ENCODE measurements at places on chromosomes 2 and 18. TPM values are rescaled to one million over a fixed set of nuclear protein-coding genes. Genes with fewer than 3 reads are reported as not detected.
A peak's percentile ranks its signal among the peaks of the same experiment; 100 is the strongest.

GRCh38 chr2:2715036-2715818 is 384.2 kb upstream of the MYT1L start:
- no peaks in the 10 kb centered on the region for H3K4me1 ChIP-seq
- no peaks in the 10 kb centered on the region for H3K27me3 ChIP-seq
- no peaks in the 10 kb centered on the region for H3K36me3 ChIP-seq

DNA sequence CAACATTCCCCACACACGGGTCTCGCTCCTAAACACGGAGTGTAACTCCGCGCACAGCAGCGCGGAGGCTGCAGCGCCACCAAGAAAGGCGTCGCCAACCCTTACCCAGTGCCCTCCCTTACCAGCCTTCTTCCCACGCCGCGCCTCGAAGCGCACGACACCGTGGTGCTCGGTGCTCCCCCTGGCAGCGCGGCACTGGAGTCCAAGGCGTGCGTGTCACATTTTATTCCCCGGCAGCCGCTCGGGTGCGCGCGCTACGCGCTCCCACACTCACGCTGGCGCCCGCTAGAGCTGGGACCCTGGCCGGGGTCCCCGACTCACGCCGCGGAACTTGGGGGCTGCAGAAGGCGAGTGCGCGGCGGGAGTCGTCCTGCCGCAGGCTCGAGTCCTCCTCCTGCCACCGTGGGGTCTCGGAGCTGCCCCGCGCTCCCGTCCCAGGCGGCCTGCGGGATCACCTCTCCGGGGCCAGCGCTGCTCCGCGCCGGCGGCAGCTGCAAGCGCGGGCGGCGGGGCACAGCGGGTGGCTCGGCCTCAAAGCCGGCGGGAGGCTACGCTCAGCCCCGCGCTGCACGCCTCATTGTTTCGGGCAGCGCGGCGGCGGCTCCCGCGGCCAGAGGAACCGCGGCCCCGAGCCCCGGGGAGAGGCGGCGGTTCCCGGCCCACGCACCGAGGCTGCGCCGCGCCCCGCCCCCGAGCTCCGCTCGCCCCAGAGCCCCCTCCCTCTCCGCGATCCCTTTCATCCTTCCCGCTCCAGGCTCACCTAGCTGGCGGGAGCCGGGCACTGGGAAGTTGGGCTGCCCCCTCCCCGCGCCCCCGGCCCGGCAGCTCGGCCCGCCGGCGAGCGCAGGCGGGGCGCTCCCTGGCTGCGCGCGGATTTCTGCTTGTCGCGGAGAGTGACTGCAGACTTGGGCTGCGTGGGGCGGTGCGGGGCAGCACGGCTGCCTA is at the start of gene ST6GAL2:
TSS of gene ST6GAL2 (minus strand) at position 197 of the 945 bp plus-strand sequence. CDS start 42,190 bp downstream, outside the sequence.
- H3K36me3 ChIP-seq = no peaks in the 10 kb centered on the region
- H3K4me1 ChIP-seq = no peaks in the 10 kb centered on the region
- H3K4me3 ChIP-seq = peak within 1 kb of the TSS; percentile 65

GRCh38 chr18:22434973-22435608 is 17.4 kb upstream of the CTAGE1 start:
- no peaks in the 10 kb centered on the region for H3K36me3 ChIP-seq
- peak overlapping the region; percentile 15 for H3K4me3 ChIP-seq
- peaks cover 35% of the 10 kb centered on the region for H3K4me1 ChIP-seq
- no peaks in the 10 kb centered on the region for H3K27me3 ChIP-seq
- H3K27ac ChIP-seq = peak overlapping the region; percentile 81

DNA sequence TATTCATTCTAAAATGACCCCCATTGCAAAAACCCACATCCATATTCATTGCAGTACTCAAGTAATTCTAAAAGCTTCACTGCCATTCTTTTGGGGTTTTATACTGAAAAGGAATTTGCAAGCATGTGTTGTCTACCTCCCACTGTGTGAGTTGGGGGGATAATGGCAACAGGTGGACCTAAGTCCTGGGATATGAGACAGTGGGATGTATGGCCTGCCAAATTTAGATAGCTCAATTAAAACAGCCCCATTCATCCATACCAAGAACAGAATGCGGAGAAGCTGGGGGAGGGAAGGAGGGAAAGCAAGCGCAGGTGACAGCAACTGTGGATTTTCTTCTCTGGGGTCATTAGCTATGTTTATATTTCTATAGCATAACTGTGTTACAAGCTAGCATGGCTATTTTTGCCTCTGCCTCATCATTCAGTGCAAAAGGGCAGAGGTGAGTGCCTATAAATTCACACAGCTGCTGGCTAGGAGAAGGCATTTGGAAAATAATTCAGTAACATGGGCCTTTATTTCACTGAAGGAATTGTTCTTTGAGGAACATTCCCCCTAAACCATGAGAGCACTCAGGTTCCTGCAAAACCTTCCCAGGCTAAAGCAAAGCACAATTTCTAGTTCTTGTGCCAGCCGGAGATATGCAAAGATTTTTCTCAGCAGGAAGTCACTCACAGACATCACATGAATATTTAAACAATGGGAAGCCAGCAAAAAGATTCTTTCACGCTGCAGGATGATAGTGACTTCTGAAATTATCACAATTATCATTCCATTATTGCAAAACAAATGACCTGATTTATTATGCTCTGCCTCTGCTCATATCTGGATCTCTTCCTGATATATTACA is 393.9 kb upstream of the ACVR2A start:
- no peaks in the 10 kb centered on the region for H3K36me3 ChIP-seq
- H3K4me1 ChIP-seq = no peaks in the 10 kb centered on the region
- H3K27me3 ChIP-seq = no peaks in the 10 kb centered on the region
- H3K27ac ChIP-seq = no peak overlapping the region
- no peak overlapping the region for H3K4me3 ChIP-seq

GRCh38 chr2:240868286-240869108 is at the start of gene AGXT:
Gene AGXT, plus strand, starts transcription at chr2:240868824. Its CDS starts 42 bp downstream, at chr2:240868866.
- no peaks in the 10 kb centered on the region for H3K36me3 ChIP-seq
- no peak for DNase-seq
- no peaks in the 10 kb centered on the region for H3K4me1 ChIP-seq
- peaks cover 7% of the 10 kb centered on the region for H3K27me3 ChIP-seq

DNA sequence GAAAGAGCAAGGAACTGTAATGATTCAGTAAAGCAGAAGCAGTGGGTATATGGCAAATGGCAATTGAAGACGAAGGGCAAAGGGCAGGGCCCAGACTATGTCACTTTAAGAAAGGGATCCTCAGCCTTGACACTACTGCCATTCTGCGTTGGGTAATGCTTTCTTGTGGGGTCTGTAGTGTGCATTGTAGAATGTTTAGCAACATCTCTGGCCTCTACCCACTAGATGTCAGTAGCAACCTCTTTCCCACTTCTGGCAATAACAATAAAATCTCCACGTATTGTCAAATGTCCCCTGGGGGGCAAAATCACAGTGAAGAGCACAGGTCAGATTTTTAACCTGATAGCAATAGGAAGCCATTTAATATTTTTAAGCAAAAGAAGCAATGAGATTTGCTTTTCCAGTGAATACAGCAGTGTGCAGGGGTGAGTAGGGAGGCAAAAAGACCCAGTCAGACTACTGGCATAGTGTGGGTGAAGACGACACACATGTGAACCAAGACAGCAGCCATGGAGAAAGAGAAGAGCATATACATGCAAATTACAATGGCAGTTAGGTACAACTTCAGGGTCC is 209.5 kb downstream of the DYM start:
- no peak overlapping the region for H3K4me3 ChIP-seq
- peaks cover 17% of the 10 kb centered on the region for H3K4me1 ChIP-seq
- no peaks in the 10 kb centered on the region for H3K27me3 ChIP-seq
- DNase-seq = no peak
- H3K36me3 ChIP-seq = no peaks in the 10 kb centered on the region

GRCh38 chr2:95025406-95026319 is at the start of gene MAL:
Gene MAL, plus strand, starts transcription at chr2:95025708. Its CDS starts 85 bp downstream, at chr2:95025793.
- H3K4me1 ChIP-seq = no peaks in the 10 kb centered on the region
- DNase-seq = no peak
- peak within 1 kb of the TSS; percentile 10 for H3K4me3 ChIP-seq
- no peak within 1 kb of the TSS for H3K27ac ChIP-seq
- peaks cover 49% of the 10 kb centered on the region for H3K27me3 ChIP-seq

GRCh38 chr2:64634345-64635267 is 19.1 kb downstream of the SERTAD2 start:
- no peak overlapping the region for H3K27ac ChIP-seq
- DNase-seq = no peak
- H3K4me1 ChIP-seq = peaks cover 38% of the 10 kb centered on the region

- H3K27ac ChIP-seq = peak overlapping the region; percentile 56
- H3K27me3 ChIP-seq = no peaks in the 10 kb centered on the region
- no peak overlapping the region for H3K4me3 ChIP-seq
- H3K4me1 ChIP-seq = peaks cover 25% of the 10 kb centered on the region
Observed at GRCh38 chr18:8844721-8845148, 139.4 kb downstream of the MTCL1 start.

- H3K4me3 ChIP-seq = no peak overlapping the region
- no peaks in the 10 kb centered on the region for H3K36me3 ChIP-seq
- H3K27me3 ChIP-seq = no peaks in the 10 kb centered on the region
- DNase-seq = no peak
- no peaks in the 10 kb centered on the region for H3K4me1 ChIP-seq
Observed at GRCh38 chr2:189641002-189641401, 20.3 kb upstream of the ASNSD1 start.

DNA sequence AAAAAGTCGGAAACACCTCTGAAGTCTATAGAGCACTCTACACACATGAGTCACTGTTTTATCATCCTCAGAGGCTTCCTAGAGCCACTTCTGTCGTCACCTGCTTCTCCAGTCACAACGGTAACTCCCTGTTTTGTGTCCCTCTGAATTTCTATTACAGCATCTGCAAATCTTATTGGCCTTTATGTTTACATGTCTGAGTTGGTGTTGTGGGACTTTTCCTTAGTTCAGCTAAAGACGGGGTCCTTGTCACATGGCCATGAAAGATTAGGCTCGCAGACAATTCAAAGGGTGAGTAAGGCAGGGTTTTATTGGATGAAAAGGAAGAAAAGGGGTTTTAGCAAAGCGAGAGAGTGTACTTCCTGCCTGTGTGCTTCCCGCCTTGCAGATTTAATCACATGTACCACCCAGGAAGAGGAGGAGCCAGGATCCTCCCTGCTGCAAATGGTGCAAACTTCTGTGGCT is 185.6 kb downstream of the LPIN1 start:
- no peak overlapping the region for H3K4me3 ChIP-seq
- H3K27me3 ChIP-seq = no peaks in the 10 kb centered on the region
- H3K27ac ChIP-seq = no peak overlapping the region
- no peak for DNase-seq

Gene GREB1L
- polyA plus RNA-seq = 5.1 TPM

Gene NEMP2
- 1.9 TPM for polyA plus RNA-seq

DNA sequence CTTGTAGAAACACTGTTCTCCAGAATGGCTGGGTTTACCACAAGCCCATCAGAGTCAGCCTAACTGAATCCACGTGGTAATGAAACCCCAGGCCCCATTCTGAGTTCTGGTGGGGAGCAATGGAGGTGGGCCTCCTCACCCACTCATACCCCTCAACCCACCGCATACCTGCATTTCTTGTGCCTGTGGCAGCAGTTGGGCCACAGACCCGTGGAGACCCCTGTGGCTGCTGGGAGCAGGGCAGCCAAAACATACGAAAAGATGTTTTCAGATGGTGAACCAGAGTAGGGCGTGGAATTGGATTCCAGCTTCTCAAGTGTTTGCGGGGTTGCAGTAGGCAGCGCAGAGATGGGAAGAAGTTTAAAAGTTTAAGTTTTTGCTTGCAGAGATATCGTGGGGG is 51.0 kb downstream of the ITGA6 start:
- peaks cover 69% of the 10 kb centered on the region for H3K36me3 ChIP-seq
- H3K27ac ChIP-seq = no peak overlapping the region
- DNase-seq = no peak
- H3K4me1 ChIP-seq = no peaks in the 10 kb centered on the region
- no peak overlapping the region for H3K4me3 ChIP-seq

Gene ASPRV1
- 1.5 TPM for polyA plus RNA-seq

Gene CDH19
- polyA plus RNA-seq = not detected

Gene SIX2
- polyA plus RNA-seq = not detected

- DNase-seq = no peak
- H3K27me3 ChIP-seq = peaks cover 3% of the 10 kb centered on the region
- H3K27ac ChIP-seq = no peak overlapping the region
- no peaks in the 10 kb centered on the region for H3K4me1 ChIP-seq
- H3K36me3 ChIP-seq = no peaks in the 10 kb centered on the region
Observed at GRCh38 chr2:1550076-1550475, 136.8 kb downstream of the TPO start.
